ENCODE measurements at places on chromosomes 2 and 18.

DNA sequence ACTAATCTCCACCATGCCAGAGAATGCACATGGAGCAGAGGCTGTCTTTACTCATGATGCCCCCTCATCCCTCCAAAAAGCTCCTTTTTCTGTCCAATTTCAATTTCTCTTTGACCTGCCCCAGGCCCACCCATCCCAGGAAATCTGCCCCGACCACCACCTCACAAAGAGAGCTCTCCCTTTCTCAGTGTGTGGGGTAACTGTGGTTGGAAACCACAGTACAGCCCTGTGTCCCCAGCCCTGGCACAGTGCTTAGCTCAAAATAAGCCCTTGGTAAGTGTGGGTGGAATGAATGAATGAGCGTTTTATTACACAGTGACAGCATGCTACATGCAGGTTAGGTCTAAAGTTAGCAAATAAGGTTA lies 43.7 kb upstream of the CAB39 start:
- no peak for DNase-seq

DNA sequence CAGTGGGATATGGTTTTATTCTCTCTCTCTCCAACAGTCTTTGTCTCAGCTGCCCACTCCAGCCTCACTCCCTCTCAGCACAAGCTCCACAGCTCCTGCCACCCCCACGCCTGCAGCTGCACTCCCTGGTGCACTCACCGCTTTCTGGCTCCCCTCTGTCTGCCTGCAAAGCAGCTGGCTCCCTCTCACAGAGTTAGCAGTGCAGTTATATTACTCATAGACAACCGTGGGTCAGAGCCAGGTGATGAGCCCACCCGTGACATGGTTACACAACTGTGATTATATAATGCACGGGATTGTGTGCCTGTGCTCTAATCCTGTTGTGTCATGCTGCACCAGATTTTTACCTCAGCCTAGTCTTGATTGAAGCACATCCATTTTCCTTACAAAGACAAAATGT lies 276.9 kb upstream of the CHAC2 start:
- no peak for DNase-seq

DNA sequence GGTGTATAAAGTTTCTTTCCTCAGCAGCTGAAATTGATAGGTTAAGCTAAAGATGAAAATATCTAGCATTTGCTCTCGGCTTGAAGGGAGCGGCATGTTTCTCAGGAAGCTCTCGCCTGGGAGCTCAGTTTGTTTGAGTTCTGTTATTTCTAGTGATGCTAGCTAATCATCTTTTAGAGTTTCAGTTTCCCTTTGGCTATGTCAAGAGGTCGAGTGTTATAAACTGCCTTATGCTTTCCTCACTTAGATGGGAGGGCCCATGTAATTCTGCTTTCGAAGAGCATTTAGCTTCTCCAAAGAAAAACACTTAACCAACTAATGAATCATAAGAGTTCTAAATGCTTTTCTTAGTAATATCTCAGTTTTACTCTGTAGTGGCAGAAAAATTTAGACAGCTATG lies 33.6 kb downstream of the PLCL1 start:
- DNase-seq, result no peak

DNA sequence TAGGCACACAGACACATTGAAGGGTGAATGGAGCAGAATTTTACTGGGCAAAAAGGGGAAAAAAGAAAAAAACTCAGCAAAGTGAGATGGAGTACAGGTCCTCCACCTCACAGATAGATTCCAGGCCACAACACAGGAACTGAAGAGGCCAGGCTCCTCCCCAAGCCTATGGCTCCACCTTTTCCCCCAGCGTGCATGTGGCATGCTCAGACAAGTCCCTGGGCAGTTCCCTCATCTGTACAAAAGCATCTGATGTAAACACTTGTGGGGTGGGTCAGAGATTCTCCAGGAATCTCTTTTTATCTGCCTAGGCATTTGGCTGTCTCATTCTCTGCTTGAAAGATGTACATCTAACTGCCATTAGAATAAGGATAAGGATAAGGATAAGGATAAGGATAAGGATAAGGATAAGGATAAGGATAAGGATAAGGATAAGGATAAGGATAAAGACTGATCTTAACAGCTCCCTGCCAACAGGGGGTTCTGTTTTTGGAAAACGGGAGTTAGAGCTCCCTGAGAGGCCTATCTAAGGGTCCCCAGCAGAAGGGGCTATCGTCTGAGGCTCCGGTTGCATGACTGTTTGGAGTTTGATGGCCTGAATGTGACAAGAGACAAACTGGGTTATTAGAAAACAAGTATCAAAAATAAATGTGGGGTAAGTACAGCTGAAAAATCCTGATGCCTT lies 17.2 kb upstream of the ASXL3 start:
- no peak for DNase-seq

DNA sequence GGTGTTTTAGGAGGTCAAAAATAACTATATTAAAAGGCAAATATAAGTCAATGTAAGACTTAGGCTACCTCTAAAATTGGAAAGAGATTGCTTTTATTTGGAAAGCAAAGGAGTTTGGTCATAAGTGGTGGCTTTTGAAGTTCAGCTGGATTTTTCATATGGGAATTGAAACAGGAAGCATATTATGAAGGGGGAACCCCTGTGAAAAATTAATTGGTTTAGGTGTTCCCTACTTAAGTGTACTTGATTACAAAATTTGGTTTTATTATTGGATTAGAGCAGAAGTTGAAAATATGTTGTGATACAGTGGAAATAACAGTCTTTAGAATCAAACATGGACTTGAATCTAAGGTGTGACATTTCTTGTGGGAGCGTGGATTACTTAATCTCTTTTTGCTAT lies 121.4 kb upstream of the TTC27 start:
- no peak for DNase-seq

GRCh38 chr18:47149457-47150028 lies 757 bp downstream of the HDHD2 start:
- DNase-seq, result no peak

- no peak for DNase-seq
These were observed 15.4 kb downstream of the EVA1A start for GRCh38 chr2:75545387-75545786.

- DNase-seq, result no peak
These were observed 55.8 kb downstream of the SLC8A1 start for GRCh38 chr2:40396124-40396523.

DNA sequence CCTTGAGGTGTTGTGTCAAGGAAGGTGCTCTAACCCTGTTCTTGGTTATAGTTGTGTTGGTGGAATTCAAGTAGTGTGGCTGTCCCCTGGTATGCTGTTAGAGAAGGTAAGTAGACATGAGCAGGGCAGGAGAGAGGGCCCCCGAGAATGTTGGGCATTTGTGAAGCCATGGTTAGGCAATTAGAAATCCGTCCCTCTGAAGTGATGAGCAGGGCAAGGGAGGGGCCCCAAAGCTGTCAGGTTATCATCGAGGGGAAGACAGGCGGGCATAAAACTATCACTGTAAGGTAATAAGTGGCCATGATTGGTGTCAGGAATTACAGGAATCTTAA lies 5.2 kb downstream of the XRCC5 start:
- DNase-seq, result no peak

- DNase-seq, result no peak
These were observed 59.2 kb upstream of the PEX13 start for GRCh38 chr2:60958361-60958760.

DNA sequence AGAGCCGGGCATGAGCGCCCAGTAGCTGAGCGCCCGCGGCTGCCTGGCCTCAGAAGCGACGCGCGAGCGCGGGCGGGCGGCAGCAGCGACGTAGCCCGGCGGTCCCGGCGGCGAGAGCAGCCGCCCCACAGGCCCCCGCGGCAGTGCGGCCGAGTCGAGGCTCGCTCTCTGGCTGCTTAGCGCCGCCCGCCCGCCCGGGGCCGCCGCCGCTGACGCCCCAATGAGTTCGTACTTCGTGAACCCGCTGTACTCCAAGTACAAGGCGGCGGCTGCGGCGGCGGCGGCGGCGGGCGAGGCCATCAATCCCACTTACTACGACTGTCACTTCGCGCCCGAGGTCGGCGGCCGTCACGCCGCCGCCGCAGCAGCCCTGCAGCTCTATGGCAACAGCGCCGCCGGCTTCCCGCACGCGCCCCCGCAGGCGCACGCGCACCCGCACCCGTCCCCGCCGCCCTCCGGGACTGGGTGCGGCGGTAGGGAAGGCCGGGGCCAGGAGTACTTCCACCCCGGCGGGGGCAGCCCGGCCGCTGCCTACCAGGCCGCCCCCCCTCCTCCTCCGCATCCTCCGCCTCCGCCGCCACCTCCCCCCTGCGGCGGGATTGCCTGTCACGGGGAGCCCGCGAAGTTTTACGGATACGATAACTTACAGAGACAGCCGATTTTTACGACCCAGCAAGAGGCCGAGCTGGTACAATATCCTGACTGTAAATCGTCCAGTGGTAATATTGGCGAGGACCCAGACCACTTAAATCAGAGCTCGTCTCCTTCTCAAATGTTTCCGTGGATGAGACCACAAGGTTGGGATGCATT lies 847 bp downstream of the HOXD8 start:
- no peak for DNase-seq
